Heart right ventricle (tissue), 16 donors: ENCODE measurements at places on chromosomes 4 and X.
A peak's percentile ranks its signal among the peaks of the same experiment; 100 is the strongest.

GRCh38 chr4:78149751-78150542 is 92.8 kb downstream of the FRAS1 start:
- no peak for DNase-seq

GRCh38 chrX:31423609-31424189 is 351.9 kb upstream of the FTHL17 start:
- DNase-seq = peak; percentile 37

- DNase-seq = no peak
Observed at GRCh38 chr4:2411786-2412510, 6.5 kb downstream of the ZFYVE28 start.

DNA sequence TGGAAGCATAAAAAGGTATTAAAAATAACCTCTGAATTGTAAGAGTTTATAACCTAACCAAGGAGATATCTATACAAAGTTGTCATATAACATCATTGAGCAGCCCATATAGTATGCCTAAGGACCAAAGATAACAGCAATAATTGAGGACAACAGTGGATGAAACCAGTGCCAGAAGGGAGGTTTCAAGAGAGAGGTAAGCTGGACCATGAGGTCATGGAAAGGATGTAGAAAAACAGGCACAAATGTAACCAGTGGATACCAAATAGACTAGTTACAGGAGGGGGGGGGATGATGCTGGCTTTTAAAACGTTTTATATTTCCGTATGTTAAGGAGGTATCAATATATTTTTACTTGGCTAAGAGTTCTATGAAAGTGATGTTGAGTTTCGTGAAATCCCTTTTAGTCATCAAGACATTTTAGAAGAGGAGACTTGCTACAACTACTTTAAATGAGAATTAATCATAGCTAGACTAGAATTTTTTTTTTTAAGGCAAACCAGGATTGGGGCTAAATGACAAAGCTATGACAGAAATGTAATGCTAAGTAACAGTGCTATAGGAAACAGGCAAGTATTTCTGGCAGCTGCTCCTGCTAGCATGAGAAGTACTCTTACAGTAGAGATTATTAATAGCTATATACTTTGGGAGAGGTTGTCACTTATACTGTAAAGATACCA is 161.1 kb downstream of the FBXW7 start:
- no peak for DNase-seq

- no peak for DNase-seq
Observed at GRCh38 chr4:80610199-80610598, 274.7 kb downstream of the CFAP299 start.

DNA sequence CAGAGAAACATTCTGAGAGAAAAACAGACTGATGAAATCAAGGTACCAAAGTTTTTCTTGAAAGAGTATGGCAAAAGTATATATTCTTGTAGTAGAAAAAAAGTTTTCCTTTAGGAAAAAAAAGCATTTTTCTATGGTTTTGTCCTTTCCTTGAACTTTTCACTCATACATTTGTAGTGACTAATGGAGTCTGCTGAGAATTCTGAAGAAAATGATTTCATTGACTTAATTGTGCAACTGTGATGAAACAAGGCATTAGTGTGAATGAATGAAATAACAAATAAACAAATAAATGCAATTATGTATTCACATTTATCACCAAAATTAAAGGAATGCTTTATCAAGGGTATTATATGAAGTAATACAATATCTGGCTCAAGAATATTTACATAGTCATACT is 5.7 kb downstream of the CSN1S1 start:
- DNase-seq = no peak

- peak; percentile 89 for DNase-seq
Observed at GRCh38 chr4:37826295-37827029, at the start of gene PGM2. Gene PGM2 (plus strand): TSS chr4:37826686. CDS start chr4:37826733, 47 bp downstream.

DNA sequence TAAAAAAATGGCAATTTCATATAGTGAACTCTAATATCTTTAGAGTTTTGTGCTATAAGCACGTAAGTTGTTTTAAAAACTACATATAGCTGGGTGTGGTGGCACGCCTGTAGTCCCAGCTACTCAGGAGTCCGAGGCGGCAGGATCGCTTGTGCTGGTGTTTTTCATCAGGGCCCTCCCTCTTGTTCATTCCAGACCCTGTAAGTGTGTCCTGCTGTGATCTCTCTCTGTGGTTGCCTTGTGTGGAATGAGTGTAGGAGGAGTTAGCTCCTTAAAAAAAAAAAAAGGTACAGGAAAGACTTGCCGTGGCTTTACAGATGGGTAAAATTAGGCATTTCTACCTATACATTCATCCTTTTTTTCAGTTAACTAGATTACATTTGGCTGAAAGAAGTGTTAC is 35.4 kb downstream of the RBBP7 start:
- no peak for DNase-seq

DNA sequence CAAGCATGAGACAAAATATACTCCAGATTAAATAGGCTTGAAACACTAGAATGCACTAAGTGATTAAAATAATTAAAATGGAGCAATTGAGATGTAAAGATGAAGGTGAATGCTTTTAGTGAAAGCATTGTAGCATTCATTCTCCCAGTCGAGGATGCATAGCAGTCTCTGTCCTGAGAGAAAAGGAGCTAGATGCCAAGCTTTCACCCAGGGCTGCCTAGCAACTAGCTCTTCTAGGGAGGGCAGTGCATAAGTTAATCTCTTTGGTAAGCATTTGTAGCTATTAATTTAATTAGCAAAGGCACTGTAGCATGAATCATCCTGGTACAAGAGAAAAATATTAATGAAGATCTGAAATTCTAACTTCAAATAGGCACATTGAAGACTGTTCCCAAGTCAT is 1014.8 kb downstream of the C4orf33 start:
- no peak for DNase-seq

DNA sequence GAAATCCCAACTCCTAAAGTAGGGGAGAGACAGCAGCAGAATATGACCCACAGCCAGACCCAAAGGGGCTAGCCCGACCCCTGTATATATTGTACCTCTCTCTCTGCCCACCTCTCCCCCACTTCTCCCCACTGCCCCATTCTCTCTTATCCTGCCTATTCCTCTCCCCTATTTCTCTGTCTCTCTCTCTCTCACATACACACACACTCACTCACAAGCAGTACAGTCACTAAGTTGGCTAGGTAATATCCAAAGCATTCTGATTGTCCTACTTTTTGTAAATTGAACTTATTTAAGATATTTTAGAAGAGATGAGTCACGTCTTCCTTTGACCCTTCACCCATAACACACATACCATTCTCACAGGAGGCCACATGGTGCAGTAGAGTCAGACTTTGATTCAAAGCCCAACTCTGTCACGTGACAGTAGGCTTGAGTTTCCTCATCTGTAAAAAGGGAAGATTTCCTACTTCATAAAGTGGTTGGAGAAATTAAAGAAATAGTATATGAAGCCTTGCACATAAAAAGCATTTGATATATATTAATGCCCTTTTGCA is 29.5 kb downstream of the SRPX2 start:
- no peak for DNase-seq

- no peak for DNase-seq
Observed at GRCh38 chrX:11117745-11118144, 6.6 kb downstream of the HCCS start.

- no peak for DNase-seq
Observed at GRCh38 chr4:59380841-59381366, 1819.2 kb upstream of the ADGRL3 start.

DNA sequence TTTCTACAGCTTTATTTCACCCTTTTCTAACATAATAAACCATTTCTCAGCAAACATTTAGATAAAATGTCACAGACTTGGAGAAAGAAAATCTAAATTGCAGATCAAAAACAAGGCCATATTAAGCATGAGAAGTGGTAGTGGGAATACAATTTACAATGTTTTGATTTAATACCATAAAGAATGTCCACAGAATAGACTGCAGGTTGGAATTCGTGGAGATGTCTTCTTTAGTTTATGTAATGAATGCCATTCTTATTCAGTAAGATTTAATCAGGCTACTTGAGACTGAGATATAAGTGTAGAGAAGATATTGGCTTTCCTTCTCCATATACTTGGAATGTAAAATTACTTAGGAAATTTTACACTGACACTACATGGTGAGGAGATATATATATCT is 91.9 kb upstream of the ZFP42 start:
- no peak for DNase-seq

DNA sequence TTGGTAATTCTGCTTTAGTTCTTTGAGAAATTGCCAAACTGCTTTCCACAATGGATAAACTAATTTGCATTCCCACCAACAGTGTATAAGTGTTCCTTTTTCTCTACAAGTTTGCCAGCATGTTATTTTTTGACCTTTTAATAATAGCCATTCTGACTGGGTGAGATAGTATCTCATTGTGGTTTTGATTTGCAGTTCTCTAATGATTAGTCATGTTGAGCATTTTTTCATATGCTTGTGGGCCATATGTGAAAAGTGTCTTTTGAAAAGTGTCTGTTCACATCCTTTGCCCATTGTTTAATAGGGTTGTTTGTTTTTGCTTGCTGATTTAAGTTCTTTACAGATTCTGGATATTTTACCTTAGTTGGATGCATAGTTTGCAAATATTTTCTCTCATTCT is 25.9 kb downstream of the ENPEP start:
- DNase-seq = no peak

GRCh38 chrX:115289465-115289864 is at the start of gene LUZP4:
Gene LUZP4 (plus strand): TSS chrX:115289715. CDS start chrX:115289760, 45 bp downstream.
- no peak for DNase-seq

DNA sequence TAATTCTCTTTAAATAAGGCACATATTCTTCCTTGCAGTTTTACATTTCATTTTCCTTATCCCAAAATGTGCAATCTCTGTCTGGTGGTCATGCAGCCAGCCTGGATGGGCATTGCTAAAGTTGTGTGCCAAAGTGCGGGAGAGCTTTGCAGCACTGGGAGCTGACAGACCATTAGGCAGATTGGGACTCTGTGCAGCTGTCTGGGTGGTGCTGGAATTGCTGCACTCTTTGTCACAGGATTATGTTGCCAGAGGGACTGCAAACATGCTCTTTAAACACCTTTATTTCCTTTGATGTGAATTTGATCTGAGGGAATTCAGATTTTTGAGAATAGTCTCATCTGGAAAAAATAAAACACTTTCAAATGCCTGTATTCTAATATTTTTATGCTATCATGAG is 956.2 kb upstream of the DIAPH2 start:
- DNase-seq = no peak
